ENCODE measurements at places on chromosomes 2 and 18. TPM values are rescaled to one million over a fixed set of nuclear protein-coding genes. Genes with fewer than 3 reads are reported as not detected.

- DNase-seq = no peak
These were observed 749.4 kb downstream of the SOCS6 start for GRCh38 chr18:71038196-71038595.

GRCh38 chr18:23723121-23723520, 33.9 kb downstream of the LAMA3 start:
- DNase-seq = no peak

- DNase-seq = no peak
These were observed 28.1 kb downstream of the PRELID3A start for GRCh38 chr18:12435867-12436266.

- no peak for DNase-seq
These were observed 57.7 kb downstream of the PELI1 start for GRCh38 chr2:64086347-64087082.

KCNK3 gene
- total RNA-seq = 0.31 TPM

GPC1 gene
- total RNA-seq = 21.9 TPM

Measured in A673 (cell line).